ENCODE measurements at places on chromosomes 4 and X.

DNA sequence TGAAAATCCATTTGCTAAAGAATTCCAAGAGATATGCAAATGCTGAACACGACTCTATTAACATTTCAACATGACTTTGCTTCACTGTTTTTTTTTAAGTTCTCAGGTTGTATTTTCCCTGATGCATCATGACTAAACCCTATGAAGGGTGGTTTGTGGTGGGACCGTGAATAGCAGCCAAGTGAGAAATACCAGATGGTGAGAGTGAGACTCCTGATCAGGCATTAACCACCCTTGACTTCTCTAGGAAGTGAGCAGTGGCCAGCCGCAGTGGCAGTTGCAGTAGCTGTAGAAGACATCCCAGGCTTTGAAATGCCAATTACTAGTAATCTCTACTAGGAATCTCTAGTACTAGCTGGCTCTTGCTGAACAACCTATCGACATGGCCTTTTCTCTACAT is 383.4 kb downstream of the FAM133A start:
- no peak for DNase-seq

DNA sequence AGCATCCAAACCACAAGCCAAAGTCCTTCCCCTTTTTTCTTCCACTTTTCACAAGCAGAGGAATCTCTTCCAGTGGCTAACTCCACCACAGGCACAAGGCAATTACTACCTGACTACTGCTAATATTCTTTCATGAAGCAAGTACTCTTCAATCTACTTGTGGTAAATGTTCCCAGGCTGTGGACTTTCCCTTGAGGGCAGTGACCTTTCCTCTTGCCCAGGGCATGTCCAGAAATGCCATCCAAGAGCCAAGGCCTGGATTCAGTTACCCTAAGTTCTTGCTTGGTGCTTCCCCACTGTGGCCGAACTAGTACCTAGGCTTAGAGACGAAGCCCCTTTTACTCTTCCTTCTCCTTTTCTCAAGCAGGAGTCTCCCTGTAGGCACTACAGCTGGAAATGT is 400.7 kb downstream of the DCAF12L2 start:
- no peak for DNase-seq

- DNase-seq = no peak
These were observed 169.0 kb upstream of the MBNL3 start for GRCh38 chrX:132657876-132658275.

- no peak for DNase-seq
These were observed 349.3 kb upstream of the GALNT7 start for GRCh38 chr4:172819353-172819752.

- DNase-seq = no peak
These were observed 50.8 kb upstream of the FBXW7 start for GRCh38 chr4:152586668-152587067.

DNA sequence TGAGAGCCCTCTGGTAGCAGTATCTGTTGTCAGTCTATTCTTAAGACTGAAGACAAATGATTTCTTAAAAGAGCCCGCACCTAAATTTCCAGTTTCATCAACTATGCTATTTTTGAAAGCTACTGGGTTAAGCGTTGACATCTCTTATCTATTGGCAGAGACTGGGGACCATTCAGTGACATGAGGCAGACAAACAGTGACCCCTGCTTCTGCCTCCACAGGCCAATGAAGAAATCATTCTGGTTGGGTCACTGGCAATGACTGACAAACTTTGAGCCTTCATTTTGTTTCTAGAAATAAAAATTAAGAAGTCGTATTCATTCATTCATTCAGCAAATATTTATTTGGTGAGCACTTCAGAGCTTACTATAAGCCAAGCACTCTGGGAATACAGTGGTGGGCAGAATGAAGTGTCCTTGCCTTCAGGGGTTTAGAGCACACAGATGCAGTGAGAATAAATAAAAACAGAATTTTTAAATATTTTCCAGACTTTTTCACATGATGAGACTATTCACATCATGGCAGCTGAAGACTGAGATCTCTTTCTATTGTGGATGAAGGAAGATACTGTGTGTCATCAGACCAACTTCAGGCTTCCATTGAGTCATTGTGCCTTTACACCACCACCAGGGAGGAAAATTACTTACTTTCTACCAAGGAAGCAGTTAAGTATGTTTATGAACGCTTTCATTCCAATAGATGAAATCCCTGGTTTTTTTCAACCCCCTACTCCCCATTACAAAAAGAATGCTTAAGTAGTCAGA is 36.0 kb downstream of the SORBS2 start:
- DNase-seq = no peak

DNA sequence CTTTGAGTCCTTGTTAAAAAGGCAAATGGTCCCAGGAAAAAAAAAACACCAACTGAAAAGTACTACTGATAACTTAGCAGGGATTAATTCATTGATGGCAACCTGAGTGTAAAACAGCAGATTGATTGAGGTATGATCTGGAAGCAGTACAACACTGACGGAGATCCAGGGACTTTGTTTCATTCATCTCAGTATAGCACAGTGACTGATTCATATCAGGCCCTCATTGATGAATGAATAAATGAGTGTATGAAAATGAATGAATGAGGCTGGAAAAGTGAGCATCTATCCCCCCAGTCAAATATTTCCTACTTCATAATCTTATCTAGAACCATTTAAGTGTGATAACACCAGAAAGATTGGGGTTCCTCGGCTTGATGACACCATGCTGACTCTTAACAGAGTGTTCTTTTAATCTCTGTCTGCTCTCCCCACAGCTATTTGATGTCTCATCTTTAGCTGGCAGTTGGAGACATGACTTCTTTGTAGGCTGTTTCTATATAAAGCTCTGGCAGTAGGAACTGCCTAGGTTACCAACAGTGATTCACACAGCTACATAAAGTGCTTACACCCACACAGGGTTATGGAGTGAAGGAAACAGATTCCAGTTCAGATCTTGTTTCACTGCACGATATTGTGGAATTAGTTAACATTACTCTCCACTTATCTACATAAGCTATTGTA is 18.6 kb upstream of the RNF128 start:
- DNase-seq = no peak
